ENCODE measurements at places on chromosomes 13 and 19.

DNA sequence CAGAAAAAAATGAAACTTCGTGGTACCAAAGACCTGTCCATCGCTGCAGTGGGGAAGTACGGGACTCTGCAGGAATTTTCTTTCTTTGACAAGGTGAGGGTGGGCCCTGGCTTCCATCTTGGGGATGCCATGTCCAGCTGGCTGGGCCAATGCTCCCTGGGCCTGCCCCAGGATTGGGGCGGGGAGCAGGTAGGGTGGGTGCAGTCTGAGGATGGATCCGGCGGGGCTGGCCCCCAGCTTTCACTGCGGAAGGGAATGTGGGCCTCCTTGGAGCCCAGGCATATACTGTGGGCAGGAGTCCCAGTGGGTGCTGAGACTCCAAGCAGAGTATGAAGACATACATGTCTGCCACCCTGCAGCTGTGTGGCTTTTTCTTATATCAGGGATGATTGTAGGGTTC is 23.9 kb downstream of the SIN3B start:
- DNase-seq: no peak

DNA sequence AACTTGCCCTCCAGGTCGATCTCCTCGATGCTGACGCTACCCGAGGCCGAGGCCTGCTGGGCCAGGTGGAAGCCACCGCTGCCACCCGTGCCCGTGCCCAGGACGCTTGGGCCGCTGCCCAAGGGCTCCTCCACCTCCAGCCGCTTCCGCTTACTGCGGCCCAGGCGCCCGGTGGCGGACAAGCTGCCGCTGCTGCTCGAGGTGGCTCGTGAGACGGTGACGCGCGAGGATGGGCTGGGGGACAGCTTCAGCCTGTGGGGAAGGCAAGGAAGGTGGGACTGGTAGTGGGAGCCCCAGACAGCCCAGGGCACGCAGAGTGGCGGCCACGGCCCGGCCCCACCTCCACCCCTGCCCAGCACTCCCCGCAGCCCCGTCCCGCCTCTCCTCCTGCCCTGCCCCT is 6.5 kb upstream of the TIMM13 start:
- DNase-seq: no peak

DNA sequence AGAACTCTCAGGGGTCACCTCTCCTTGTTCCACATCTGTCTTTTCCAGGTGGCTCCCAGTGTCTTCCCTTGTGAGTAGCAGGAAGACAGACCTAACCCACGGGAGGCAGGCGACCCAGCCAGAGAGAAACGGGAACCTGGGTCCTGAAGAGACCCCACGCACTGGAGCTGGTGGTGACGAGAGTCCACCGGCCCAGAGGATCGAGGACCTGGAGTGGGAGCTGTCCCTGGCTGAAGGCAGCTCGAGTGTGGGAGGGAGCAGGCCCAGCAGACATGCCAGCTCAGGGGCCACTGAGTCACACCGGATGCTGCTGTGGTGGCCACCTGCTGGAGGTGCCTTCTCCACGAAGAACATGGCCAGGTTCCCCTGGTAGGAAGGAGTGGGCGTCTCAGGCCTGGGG is 66.5 kb upstream of the ATP12A start:
- no peak for DNase-seq

DNA sequence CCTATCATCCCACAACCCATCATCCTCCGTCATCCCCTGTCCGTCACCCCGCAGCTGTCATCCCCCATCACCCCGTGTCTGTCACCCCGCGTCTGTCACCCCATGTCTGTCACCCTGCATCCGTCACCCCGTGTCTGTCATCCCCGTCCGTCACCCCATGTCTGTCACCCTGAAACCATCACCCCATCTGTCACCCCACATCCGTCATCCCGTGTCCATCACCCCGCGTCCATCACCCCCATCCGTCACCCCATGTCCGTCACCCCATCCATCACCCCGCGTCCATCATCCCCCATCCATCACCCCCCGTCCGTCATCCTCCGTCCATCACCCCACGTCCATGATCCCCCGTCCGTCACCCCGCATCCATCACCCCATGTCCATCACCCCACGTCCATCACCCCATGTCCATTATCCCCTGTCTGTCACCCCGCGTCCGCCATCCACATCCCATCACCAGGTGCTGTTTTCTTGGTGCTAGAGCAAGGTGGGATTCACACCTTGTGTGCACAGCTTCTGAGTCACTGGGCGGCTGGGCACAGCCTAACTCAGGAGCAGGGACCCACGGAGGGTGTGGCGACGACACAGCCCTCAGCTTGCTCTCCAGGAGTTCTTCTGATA is 24.2 kb downstream of the RASA3 start:
- DNase-seq: no peak

- DNase-seq: no peak
Observed at GRCh38 chr13:99326012-99326411, 18.8 kb upstream of the GPR183 start.

DNA sequence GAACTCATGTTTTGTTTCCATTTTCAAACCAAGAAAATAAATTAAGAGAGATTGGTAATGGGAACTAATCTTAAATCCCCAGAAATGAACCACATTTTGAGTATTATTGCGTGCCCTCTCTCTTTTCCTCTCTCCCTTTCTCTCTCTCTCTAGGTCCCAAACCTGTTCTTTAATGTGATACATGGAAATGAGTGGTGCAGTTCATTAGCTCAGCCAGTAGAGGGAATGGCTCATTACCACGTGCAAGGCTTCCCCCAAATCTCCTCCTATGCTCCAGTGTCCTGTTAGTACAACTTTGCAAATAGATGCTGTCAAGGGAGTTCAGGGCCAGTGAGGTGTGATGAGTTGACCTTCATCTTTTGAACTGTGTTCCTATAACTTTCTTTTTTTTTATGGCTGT is 178.4 kb downstream of the FGF9 start:
- DNase-seq: no peak

GRCh38 chr19:42683917-42684513 is 56.3 kb downstream of the PSG3 start:
- no peak for DNase-seq

Data from stimulated activated CD4-positive, alpha-beta T cell treated with anti-CD3 and anti-CD28 coated beads, TNF-alpha, amount 100 ng/mL, for 24 hours (primary cell).